H54 (cell line): ENCODE measurements at places on chromosomes 5 and 9.

DNA sequence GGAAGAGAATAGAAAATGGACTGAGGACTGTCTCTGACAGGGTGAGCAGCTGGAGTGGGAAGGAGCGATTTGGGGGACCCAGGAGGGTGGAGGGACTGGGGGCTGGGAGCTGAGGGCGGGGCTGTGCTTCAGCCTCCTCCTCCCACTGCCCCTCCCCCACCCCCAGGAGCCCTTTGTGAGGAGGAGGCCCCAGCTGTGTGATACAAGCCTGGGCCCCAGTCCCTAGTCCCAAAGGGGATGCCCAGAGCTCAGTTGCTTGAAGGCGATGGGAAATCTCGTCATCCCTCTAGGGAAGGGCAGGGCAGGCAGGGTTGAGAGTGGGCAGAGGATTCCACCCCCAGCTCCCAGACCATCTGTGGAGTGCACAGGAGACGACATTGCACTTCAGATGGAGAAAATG, at the start of gene SPATA31E1:
SPATA31E1 (plus strand) TSS at position 251 of the 400 bp plus-strand sequence; CDS start at position 266, 15 bp downstream.
- DNase-seq, result no peak

DNA sequence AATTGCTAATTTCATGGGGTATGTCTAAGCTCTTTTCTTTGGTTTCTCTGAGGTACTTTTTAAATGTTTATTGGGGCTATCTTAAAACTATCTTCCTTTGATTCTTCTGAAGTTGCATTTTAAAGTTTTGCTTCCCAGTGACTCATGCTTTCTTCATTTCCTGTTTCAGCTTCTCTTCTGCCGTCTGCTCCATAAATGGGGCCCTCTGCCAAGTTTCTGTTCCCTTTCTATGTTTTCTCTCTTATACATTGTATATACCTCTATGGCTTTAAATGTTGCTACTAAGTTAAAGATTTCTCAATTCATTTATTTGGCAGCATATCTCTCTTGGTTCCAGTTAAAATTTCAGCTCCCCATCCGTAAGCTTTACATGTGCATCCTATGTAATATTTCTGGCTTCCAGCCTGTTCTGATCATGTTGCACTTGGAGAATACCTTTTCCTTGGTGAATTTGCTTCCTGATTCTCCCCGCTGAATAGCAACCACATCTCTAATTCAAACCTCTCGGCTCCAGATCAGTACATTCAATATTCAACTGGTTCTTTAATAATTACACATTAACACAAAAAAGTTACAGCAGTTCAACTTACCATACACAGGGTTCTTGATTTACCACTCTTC, 125.3 kb downstream of the ST8SIA4 start:
- peak; percentile 7 for DNase-seq

- DNase-seq, result no peak
Observed at GRCh38 chr5:65190328-65191053, 291.2 kb downstream of the ADAMTS6 start.

DNA sequence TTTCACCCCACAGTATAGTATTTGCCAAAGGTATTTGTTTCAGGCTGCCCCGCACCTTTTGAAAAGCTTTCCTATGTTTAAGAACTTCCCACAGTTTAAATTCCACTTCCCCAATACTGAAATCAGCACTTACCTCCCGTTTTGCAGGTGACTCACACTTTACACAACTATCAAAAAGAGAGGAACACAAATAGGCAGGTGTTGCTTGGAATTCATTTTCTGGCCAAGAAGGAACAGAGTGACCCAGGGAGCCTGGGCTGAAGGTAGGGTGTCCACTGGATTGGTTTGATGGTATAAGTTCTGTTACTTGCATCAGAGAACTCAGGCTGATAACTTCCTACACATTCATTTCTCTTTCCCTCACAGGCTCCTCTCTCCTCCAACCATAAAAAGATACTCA, 60.1 kb upstream of the SLC30A5 start:
- DNase-seq, result no peak

DNA sequence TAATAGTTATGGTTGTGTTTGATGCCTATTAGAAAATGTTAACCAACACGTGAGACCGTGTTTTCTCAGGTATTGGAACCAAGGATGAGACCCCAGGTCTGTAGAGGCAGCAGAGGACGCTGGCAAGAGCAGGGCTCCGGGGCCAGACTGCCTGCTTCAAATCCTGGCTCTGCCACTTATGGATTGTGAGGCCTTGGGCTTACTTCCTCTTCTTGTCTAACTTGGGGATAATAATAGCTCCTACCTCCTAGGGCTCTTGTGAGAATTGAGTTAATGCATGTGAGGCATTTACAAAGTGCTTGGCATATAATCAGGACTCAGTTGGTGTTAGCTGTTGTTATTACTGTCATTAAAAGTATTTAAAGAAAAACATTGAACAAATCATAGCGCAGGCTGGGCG, 85.5 kb upstream of the PITX1 start:
- no peak for DNase-seq

GRCh38 chr5:58493141-58493540, 1.9 kb downstream of the GAPT start:
- DNase-seq, result no peak

GRCh38 chr9:87195306-87195705, 248.0 kb upstream of the GAS1 start:
- DNase-seq, result no peak

DNA sequence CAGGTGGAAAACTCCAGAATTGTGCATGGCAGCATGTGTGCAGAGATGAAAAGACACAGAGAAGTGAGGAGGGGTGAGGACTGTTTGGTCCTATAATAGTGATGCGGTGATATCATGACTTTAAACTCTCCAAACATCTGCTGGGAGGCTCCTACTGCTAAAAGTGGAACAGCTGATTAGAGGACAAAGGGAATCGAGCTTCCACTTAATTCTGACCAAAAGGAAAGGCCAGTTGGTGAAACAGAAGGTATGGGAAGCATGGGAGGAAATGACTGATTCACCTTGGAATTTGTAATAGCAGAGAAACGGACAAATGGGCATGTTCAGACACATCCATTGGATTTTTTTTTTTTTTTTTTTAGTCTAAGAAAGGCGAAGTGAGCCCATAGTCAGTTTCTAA, 67.5 kb upstream of the MAMDC2 start:
- DNase-seq, result peak; percentile 64

- no peak for DNase-seq
Observed at GRCh38 chr5:172364773-172365172, 81.2 kb upstream of the UBTD2 start.

- DNase-seq, result no peak
Observed at GRCh38 chr5:58044166-58044565, 415.7 kb downstream of the PLK2 start.

GRCh38 chr9:88007291-88007650, 32.9 kb upstream of the CDK20 start:
- no peak for DNase-seq

DNA sequence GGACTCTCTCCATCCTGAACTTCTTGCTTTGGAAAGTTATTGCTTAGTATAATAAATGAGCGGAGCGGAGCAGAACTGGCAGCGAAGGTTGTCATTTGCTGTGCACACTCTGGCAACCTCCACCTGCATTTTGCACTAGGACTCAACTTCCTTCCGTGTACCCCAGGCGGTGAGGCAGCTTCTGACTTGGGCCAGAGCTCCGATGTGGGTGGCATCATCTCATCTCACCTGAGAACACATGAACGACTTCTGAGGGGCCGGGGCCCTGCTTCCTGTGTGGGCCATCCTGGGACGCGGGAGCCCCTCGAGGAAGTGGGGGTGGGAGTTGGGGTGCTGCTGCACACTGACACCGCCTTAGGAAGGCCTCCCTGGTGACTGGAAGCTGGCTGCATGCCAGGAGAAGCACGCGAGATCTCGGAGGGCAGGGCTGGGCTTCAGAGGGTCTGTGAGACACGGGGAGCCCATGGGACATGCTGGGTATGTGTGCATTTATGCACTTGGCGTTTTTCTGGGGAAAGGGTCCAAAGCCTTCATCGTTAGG, 56.5 kb upstream of the COL5A1 start:
- no peak for DNase-seq

DNA sequence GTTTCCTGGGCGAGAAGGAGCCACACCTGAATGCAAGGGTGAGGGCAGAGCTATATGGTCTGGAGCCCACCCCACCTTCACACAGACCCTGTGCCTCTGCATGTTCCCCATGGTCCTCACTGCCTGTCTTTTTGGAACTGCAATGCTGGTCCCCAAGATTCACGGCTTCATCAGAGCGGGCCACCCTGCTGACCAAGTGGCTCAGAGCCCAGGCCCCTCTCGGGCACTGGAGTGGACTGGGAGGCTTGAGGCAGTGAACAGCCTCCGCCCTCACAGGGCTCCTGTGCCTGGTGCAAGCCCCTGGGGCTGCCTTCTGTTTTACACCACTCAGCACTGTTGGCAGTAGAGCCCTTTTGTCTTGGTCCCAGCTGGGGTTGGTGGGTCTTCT, 143.2 kb downstream of the CACNA1B start:
- DNase-seq, result no peak

GRCh38 chr5:79954620-79955019, 36.4 kb downstream of the MTX3 start:
- DNase-seq, result no peak

DNA sequence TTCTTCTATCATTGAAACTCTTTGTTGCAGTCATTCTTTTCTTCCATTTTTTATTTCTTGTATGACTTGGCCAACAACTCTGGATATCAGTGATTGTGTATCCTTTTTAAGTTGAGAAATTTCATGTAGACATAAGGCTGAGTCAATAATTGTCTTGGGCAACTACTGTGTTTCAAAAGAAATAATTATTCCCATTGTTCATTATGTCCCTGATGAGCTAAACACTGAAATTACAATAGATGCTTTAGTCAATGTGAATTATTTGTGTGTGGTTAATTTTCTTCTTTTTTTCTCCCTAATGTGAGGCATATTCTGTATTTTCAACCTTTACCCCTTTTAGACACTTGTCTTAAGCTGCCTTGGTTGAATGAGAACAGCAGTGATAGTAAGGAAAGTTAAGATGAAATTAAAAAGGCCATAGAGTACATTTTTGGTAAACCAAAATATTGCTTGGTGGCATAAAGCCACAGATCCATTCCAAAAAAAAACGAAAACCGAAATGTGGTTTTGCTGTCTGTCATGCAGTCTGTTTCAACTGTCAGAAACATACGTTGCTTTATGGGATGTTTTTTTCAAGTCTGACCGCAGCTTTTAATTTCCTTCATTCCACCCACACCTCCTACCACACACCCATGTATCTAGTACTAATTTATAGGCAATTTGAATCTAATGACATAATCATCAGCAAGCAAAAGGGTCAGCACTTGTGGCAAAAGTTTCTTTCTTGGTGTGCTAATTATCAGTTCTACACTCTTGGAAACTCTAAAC, 21.1 kb downstream of the TLE4 start:
- DNase-seq, result no peak

GRCh38 chr5:58501778-58502417, 10.7 kb downstream of the GAPT start:
- no peak for DNase-seq

DNA sequence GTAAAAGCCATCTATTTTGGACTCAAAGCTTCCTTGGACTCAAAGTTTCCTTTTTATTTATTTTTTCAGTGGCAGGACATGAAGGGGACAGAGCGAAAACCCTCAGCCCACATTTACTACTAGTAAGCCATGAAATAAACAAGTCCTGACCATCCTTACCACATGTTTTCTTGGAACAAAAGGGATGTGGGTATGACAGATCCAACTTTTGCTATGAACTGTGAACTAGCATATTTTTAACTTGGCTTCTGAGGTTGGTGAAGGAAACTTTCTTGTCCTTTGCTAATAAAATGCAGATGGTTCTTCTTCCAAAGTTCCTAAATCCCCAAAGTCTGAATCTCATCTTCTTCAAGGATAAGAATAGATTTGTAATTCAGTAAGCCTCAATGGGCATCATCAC, 122.7 kb upstream of the TNC start:
- no peak for DNase-seq

DNA sequence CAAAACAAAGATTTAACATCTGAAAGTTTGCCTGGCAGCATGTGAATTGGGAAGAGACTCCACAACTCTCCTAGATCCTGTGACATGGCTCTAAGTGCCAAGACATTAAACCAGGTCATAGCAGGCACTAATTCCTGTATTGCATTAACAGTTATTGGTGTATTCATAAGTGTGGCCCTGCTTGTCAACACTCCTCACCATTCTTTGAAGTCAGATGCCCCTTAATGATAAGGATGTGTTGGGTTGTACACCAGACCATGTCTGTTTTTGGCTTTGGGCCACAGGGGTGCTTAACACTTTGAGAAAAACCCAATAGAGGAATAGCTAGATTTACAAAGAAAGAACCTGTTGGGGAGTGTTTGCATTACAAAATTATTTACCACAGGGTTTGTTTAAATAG, 43.4 kb upstream of the PDE8B start:
- no peak for DNase-seq

DNA sequence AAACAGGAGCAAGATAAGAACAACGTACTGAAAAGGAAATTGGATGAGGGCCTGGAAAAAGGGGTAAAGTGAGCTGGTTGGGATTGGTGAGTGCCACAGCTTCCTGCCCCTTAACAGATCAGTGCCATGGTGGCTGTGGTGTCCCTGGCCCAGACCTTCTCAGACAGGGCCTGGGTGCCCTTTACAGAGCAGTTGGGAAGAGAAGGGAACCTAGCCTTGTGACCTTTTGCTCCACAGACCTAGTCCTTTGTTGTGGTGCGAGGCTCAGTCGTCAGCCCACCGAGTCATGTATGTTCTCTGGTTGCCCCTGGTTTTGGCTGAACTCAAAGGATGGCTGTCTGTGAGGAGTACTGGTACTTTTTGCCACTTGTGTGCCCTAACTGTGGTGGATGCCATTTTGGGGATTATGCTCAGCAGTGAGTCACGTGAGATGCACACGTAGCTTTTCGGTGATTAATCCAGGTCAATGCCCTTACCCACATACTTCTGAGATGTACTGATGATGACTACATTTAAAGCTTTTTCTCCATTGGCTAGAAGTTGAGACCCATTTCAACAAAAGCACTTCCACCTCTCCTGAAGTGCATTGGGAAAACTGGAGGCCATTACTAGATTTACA, 48.4 kb downstream of the EXOSC2 start:
- DNase-seq, result peak; percentile 9

DNA sequence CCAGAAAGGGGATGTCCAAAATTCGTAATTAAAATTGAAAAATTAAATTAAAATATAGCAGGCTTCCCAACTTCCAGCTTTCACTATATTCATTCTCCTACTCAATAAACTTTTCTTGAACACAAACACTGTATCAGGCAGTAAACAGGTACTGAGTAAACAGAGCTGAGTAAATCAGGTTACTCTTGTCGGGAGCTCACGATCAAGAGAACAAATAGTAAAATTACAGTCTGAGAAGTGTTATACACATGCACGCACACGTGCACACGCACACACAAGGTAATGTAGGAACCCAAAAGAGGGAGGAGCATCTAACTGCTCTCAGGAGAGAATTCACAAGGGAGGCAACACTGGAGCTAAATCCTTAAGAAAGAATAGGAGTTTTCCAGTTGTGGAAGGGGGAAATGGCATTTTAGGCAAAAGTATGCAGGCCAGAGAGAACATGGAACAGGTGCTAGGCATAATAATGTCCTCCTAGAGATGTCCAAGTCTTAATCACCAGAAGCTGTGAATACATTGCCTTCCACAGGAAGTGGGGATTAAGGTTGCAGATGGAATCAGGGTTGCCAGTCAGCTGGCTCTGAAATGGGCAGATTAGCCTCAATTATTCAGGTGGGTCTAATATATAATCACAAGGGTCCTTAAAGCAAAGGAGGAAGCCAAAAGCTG, 598.8 kb upstream of the BRINP1 start:
- no peak for DNase-seq
